Stimulated activated CD8-positive, alpha-beta memory T cell treated with anti-CD3 and anti-CD28 coated beads, Interleukin-4, amount 100 ng/mL, for 48 hours (primary cell): ENCODE measurements at places on chromosomes 1 and 21.
A peak's percentile ranks its signal among the peaks of the same experiment; 100 is the strongest.

DNA sequence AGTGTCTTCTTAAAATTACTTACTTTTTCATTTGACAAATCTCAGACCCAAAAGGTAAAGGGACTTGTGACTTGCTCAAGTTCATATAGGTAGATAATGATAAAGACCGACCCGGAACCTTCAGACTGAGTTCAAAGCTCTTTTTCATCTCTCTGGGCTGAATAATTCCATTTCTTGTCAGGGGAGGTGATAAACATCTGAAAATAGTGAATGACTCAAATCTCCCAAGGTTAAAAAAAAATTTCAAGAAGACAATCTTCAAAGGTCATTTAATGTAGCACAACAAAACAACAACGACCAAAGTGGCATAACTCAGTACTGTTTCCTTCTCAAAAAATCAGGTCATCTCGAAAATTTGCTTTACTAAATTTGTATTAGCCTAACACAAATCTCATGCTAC is 20.6 kb downstream of the LUZP1 start:
- DNase-seq: no peak

DNA sequence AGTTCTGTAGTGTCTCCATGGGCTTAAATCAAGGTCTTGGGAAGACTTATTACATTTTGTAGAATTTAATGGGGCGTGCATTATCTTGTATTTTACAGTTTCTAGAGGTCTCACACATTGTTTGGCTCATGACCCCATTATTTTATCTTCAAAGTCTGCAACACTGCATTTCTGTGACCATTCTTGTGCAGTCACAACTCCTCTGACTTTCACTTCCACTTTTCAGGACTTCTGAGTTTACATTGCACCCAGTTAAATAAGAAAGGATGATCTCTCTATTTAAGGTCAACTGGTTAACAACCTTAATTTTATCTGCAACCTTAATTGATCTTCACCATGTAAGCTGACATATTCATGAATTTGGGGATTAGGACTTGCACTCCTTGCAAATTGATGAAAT is 1186.6 kb downstream of the MRPL39 start:
- no peak for DNase-seq

- no peak for DNase-seq
Observed at GRCh38 chr1:5526822-5527551, 465.2 kb downstream of the NPHP4 start.

DNA sequence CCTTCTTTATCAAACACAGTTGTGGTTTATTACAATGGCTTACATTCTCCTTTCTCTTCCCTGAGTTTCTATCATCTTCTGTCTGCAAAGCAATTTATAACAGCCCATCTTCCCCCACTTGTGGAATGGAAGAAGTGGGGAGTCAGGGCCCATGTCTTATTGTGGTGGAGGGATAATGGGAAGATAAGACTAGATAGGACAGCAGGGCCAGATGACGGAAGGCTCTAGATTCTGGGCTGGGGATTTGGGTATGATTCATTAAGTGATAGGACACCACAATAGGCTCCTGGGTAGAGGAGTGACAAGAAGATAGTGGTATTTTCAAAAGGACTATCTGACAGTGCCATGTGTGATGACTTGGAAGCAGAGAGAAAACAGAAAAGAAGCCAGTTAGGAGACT is 450.6 kb downstream of the TTLL7 start:
- no peak for DNase-seq

GRCh38 chr1:40877698-40878097 is 15.5 kb upstream of the CITED4 start:
- peak; percentile 36 for DNase-seq

- no peak for DNase-seq
Observed at GRCh38 chr1:147820761-147821297, 60.4 kb upstream of the GJA5 start.

DNA sequence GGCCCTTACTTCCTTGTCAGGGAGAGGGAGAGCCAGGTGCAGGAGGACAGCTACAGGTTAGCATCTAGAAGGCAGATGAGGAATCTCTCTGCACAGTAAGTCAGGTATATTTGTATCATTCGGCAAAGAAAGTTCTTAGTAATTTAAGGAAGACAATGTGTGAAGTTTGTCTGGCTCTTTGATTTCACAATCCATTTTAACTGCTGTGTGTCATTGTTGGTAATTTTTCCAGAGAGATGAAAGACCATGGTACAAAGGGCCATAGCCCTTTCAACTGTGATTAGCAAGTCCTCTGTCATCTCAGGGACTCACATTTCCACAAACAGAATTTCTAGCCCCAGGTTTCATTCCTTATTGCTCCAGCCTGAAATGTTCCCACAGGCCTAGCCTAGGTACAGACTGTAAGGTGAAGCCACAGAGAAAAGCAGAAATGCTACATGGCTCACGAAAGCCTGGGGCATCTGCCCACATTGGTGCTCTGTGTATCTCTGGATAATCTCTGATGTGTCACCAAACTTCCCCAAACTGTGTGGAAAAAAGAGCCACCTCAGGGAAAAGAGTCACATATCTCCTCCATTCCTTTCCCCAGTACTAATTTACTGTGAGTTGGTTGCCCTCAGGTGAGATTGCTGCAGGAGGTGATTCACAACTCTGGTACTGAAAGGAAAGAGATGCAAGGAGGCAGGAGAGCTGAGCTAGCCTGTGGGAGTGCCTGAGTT is 70.6 kb downstream of the SYT6 start:
- DNase-seq: no peak

GRCh38 chr1:28470146-28470545 is 35.7 kb upstream of the RCC1 start:
- no peak for DNase-seq

- no peak for DNase-seq
Observed at GRCh38 chr1:204841798-204842197, 28.9 kb upstream of the NFASC start.

DNA sequence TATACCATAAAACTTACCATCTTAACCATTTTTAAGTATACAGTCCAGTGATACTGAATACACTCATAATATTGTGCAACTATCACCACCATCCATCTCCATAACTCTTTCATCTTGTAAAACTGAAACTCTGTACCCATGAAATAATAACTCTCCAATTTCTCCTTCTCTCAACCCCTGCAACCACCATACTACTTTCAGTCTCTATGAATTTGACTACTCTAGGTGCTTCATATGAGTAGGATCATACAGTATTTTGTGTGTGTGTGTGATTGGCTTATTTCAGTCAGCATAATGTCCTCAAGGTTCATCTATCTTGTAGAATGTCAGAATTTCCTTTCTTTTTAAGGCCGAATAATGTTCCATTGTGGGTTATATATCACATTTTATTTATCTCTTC is 17.7 kb downstream of the NPHS2 start:
- no peak for DNase-seq
